Osteocyte (in vitro differentiated cells): ENCODE measurements at places on chromosomes 5 and 9. TPM values are rescaled to one million over a fixed set of nuclear protein-coding genes. Genes with fewer than 3 reads are reported as not detected.

DNA sequence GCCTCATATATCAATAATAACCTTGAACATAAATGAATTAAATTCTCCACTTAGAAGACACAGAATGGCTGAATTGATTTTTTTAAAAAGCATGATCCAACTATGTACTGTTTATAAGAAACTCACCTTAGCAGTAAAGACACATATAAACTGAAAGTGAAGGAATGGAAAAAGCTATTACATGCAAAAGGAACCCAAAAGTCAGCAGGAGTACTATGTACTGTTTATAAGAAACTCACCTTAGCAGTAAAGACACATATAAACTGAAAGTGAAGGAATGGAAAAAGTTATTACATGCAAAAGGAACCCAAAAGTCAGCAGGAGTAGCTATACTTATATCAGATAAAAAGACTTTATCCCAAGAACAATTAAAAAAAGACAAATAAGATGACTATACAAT lies 204.8 kb downstream of the TMEM161B start:
- no peak overlapping the region for H3K4me3 ChIP-seq
- no peaks in the 10 kb centered on the region for H3K4me1 ChIP-seq
- no peak for DNase-seq
- no peak overlapping the region for H3K27ac ChIP-seq
- H3K36me3 ChIP-seq: no peaks in the 10 kb centered on the region

- H3K4me1 ChIP-seq: no peaks in the 10 kb centered on the region
- no peak overlapping the region for H3K4me3 ChIP-seq
- DNase-seq: no peak
- H3K27ac ChIP-seq: no peak overlapping the region
- H3K36me3 ChIP-seq: no peaks in the 10 kb centered on the region
Measured at GRCh38 chr5:156971848-156972525, 9.0 kb upstream of the TIMD4 start.

- no peak overlapping the region for H3K27ac ChIP-seq
- peak overlapping the region; percentile 59 for H3K4me3 ChIP-seq
- H3K4me1 ChIP-seq: peaks cover 11% of the 10 kb centered on the region
- DNase-seq: no peak
Measured at GRCh38 chr9:122213589-122214413, 15.0 kb downstream of the LHX6 start.

The PAEP gene
- not detected in 2 replicates for total RNA-seq

DNA sequence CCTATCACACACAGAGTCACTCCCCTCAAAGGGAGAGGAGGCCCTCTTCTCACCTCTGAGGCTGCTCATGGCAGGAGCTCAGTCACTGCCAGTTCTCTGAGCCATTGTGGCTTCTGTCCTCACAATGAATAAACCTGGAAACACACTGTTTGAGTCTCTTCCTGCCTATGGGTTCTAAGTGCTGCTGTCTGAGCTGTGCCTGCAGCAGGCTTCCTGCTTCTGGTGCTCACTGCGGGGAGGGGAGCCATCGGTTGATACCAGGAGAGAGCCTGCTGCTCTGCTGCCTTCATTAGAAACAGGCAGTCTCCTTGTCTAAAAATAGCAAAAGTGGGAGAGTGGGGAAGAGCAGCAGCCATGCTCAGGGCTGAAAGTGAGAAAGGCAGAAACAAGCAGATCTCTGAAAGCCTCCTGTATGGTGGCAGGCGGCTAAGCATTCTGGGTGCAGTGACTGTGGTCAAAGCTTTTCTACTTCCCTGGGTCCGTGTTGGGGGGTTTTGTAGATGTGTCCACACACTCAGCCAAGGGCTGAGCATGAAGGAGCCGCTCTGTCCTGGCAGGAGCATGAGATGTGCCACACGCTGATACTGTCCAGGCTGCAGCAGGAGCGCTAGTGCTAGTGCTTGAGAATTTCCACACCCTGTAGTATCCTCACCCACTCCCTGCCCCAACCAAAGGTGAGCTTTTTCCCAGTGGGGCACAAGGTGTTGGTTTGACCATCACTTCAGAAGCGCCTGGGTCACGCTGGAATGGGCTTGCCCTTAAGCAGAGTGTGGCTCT lies 34.2 kb downstream of the PRKACG start:
- no peaks in the 10 kb centered on the region for H3K36me3 ChIP-seq
- H3K27ac ChIP-seq: no peak overlapping the region
- H3K4me3 ChIP-seq: no peak overlapping the region

DNA sequence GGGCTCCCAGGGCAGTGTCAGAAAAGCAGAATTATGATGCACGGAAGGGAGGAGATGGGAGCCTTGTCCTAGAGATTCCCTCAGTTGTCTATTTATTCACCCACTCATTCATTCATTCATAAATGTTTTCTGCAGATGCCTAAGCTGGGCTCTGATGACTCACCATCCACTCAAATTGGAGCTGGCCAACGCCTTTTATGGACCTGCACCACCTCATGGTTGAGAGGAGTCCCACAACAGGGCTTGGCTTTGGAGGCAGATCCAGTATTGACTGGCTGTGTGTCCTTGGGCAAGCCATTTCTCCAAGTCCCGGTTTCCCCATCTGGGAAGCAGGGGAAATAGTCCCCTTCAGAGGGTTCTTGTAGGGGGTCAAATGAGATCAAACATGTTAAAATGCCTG lies 227.8 kb downstream of the MELK start:
- H3K4me1 ChIP-seq: peaks cover 2% of the 10 kb centered on the region
- H3K4me3 ChIP-seq: no peak overlapping the region
- H3K27ac ChIP-seq: no peak overlapping the region
- DNase-seq: no peak
- peaks cover 41% of the 10 kb centered on the region for H3K27me3 ChIP-seq
- no peaks in the 10 kb centered on the region for H3K36me3 ChIP-seq

The C5orf34 gene
- 1.5 and 1.7 TPM in 2 replicates for total RNA-seq

DNA sequence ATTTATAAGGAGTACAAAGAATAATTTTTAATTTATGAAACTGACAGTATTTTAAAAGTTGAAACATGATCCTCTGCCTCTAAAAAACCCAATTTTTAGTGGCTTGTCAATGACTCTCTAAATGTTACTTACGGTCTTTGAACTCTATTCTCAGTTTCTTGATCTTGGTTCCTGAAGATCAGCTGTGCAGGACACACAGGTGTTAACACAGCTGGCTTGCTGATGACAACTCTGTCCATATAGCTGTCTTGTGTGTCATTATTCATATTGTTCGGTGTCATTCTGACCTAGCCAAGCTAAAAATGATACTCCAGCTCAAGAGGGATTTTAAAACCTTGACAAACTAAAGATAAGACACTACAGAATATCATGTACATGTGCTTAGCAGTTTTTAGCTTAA lies 314.5 kb downstream of the CCDC171 start:
- H3K27ac ChIP-seq: no peak overlapping the region
- no peak overlapping the region for H3K4me3 ChIP-seq
- no peaks in the 10 kb centered on the region for H3K27me3 ChIP-seq
- no peaks in the 10 kb centered on the region for H3K4me1 ChIP-seq
- peaks cover 6% of the 10 kb centered on the region for H3K36me3 ChIP-seq
- no peak for DNase-seq

The COL27A1 gene
- total RNA-seq: 44.4 and 44.8 TPM in 2 replicates

DNA sequence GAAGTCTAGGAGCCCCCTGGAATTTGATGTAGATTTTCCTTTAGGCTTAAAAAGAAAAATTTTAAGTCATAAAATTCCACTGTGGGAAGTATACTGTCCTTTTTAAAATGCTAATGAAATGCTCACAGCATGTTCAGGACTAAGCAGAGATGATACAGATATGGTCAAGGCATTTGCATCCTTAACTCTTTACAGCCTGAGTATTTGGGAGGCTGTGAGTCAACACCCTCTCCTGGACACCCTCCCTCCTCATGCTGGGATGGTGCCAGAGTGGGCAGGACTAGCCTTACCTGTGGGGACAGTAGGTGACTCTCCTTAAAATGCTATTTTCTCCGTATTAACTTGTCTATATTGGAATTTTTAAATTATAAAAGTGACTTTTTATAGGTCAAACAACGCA lies 197.4 kb upstream of the ELL2 start:
- H3K36me3 ChIP-seq: no peaks in the 10 kb centered on the region
- no peaks in the 10 kb centered on the region for H3K27me3 ChIP-seq
- no peak for DNase-seq
- peaks cover 15% of the 10 kb centered on the region for H3K4me1 ChIP-seq
- no peak overlapping the region for H3K4me3 ChIP-seq

DNA sequence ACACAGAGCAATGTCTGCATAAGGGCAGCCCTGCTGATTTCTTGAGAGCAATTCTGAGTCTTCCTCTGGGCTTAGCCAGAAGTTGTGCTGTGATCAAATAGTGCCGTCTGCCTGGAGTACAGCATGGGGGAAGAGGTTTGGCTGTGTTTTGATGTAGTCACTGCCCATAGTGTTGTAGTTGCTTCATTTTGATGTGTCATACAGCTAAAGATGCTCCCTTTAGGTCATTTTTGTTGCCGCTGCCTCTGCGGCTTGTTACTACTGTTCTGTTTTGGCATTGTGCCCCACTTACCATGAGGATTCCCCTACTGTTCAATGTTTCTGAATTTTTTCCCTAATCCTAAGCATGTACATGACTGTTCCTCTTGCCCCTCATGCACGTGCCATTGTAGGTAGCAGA lies 23.0 kb downstream of the SLC36A1 start:
- peaks cover 8% of the 10 kb centered on the region for H3K4me1 ChIP-seq
- DNase-seq: peak; percentile 19
- H3K36me3 ChIP-seq: peaks cover 58% of the 10 kb centered on the region
- no peak overlapping the region for H3K4me3 ChIP-seq
- H3K27me3 ChIP-seq: no peaks in the 10 kb centered on the region

- H3K27ac ChIP-seq: peak overlapping the region; percentile 14
- no peak overlapping the region for H3K4me3 ChIP-seq
- peaks cover 55% of the 10 kb centered on the region for H3K4me1 ChIP-seq
- no peak for DNase-seq
- H3K27me3 ChIP-seq: no peaks in the 10 kb centered on the region
- peaks cover 6% of the 10 kb centered on the region for H3K36me3 ChIP-seq
Measured at GRCh38 chr5:61397238-61397637, 65.2 kb downstream of the ZSWIM6 start.

- DNase-seq: no peak
- no peaks in the 10 kb centered on the region for H3K36me3 ChIP-seq
- H3K4me3 ChIP-seq: no peak overlapping the region
- no peaks in the 10 kb centered on the region for H3K4me1 ChIP-seq
Measured at GRCh38 chr5:87746891-87747377, 334.2 kb upstream of the CCNH start.

DNA sequence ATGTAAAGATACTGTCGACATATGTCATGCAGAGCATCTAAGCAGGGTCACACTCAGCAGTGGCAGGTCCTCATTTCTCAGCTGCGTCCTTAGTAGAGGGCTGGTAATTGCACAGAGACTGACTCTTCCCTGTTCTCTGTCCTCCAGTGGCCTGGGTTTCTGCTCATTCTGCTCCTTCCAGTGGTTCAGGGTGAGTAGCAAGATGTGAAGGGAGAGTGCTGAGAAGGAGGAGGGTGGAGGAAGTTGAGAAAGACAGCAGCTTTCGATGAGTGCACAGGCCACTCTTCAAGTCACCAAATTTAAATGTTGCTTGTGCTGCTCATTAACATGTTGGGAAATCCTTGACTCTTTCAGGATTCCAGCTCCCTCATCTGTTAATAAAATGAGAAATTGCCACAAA lies 203.9 kb downstream of the FBXL7 start:
- peaks cover 66% of the 10 kb centered on the region for H3K4me1 ChIP-seq
- no peak for DNase-seq
- H3K4me3 ChIP-seq: no peak overlapping the region

- H3K27me3 ChIP-seq: no peaks in the 10 kb centered on the region
- no peak for DNase-seq
- H3K4me3 ChIP-seq: peak overlapping the region; percentile 23
- H3K4me1 ChIP-seq: peaks cover 82% of the 10 kb centered on the region
- no peaks in the 10 kb centered on the region for H3K36me3 ChIP-seq
- H3K27ac ChIP-seq: peak overlapping the region; percentile 95
Measured at GRCh38 chr5:111954516-111955395, 197.8 kb upstream of the NREP start.
